GOT3 (cell line): ENCODE measurements at places on chromosomes 11 and 22.

- no peak for DNase-seq
Observed at GRCh38 chr11:62201376-62201775, 7.1 kb upstream of the SCGB2A1 start.

- no peak for DNase-seq
Observed at GRCh38 chr11:29017941-29018340, 909.8 kb downstream of the METTL15 start.

- no peak for DNase-seq
Observed at GRCh38 chr11:67372321-67372992, 941 bp downstream of the CLCF1 start.

DNA sequence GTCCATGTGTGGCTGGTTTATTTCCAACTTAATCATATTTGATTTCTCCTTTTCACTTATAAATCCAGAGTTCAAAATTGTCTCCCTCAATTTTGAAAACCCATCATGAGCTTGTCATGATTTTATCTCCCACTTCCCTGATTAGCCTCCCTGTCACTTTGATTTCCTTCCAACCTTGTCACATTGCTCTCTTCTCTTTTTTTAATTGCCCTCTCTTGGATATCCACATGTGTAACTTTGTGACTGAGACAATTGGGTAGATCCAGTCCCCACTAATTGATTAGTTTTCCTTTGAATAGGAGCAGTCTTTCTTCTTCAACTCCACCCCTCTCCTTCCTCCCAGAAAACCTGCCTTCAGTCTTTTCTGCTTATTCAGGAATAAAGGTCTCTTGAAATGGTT is 2.4 kb downstream of the TEF start:
- DNase-seq: no peak

GRCh38 chr22:46501701-46502100 is 35.7 kb downstream of the CELSR1 start:
- DNase-seq: no peak

- no peak for DNase-seq
Observed at GRCh38 chr11:10017911-10018310, 276.1 kb downstream of the SBF2 start.

- no peak for DNase-seq
Observed at GRCh38 chr11:112656772-112657428, 304.3 kb upstream of the NCAM1 start.

DNA sequence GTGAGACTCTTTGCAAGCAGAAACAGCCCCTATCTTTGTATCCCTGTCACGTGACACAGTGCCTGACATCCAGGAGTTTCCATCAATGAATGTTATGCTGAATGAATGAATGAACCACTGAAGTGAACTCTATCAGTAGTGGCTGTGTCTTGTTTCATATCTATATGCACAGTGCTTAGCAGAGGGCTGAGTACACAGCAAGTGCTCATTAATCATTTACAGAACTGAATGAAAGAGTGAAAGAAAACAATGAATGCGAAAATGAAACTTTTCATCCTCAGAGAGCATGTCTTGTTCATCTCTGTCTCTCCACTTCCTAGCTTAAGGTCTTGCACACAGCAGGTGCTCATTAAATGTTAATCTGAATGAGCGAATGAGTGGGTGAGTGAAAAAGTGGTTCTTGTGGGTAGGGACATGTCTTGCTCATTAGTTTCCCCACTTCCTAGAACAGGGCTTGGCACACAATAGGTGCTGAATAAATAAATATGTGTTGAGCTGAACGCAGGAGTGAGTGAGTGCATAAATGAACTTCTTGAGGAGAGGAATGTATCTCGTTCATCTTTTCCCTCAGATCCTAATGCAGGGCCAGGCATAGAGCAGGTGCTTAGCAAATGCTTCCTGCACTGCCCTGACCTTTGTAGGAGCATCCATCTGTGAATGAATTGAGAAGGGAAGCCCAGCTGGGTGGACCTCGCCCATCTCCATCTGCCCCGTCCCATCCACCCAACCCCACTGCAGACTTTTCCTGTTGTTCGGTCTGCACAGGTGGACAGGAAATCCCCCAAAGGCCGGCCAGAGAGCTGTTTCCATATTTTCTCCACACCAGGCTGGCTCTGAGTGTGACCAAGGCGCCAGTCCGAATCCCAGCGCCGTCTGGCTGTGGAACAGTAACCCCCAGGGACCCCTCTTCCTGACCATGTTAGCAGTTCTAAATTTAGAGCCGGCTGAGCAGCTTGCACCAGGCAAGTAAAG is 113.4 kb upstream of the CRYBB3 start:
- DNase-seq: no peak

DNA sequence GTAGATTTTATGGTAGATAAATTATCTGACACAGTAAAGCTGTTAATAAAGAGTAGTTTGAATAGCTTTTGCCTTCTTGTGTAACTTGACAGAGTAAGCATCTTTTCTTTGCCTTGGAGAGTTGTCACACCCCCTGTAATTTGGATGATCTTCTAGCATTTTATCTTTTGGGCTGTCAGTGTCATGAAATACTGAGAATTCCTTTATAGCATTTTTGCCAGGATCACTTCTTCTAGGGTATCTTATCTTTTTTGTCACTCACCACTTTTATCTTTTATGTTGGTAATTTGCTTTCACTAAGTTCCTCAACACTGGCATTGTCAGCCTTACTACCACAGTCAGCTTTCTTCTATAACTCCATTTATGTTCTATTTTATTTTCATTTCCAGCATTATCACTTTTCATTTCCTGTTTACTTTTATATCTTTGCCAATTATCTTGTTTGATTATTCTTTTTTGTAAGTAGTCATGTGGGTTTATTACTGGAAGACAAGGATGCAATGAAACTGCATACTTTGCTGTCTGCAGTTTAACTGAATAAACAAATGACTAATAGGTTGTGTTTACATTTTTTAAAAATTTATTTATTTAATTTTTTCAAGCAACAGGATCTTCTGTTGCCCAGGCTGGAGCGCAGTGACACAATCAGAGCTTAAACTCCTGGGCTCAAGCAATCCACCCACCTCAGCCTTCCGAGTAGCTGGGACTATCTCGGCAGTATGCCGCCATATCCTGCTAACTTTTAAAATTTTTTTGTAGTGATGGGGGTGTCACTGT is 28.1 kb upstream of the ACAT1 start:
- DNase-seq: no peak

DNA sequence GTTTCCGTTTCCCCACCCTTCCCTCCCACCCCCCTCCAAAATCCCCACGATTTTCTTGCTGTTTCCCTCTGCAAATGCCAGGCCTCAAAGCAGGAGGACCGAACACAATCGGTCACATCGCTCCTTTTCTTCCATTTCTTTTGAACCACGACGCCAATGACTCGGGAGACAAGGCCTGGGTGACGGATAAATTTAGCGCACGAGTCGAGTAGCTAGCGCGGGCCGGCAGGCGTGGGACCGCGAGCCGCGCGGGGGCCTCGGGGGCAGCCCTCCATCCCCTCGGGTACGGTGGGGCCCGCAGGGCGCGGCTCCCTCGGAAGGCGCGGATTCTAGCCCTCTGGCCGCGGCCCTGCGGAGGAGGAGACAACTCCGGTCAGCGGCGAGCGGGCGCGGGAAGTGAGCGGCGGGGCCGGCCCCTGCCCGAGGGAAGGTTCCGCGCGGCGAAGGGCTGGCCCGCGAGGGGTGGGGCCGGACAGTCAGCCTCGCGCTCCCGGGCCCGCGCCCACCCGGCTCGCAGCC is 414 bp downstream of the JOSD1 start:
- peak; percentile 38 for DNase-seq

DNA sequence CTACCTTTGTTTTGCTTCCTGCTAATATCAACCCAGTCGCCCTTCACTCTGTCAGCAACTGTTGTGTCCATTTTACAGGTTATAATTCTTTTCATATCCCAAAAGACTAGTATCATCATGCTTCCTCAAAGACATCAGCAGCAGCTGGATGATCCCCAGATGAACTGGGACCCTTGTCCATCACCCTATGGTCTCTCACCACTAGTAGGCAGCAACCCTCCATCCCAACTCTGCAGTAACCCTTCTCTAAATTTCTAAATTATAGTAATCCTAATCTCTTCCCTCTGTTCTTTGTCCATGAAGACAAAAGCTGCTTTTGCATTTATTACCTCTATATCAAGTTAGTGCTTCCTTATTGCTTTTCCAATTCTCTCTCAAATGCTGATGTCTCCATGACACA is 1025.8 kb downstream of the FAM181B start:
- DNase-seq: no peak

GRCh38 chr22:41350087-41350486 is 31.7 kb upstream of the TEF start:
- no peak for DNase-seq

DNA sequence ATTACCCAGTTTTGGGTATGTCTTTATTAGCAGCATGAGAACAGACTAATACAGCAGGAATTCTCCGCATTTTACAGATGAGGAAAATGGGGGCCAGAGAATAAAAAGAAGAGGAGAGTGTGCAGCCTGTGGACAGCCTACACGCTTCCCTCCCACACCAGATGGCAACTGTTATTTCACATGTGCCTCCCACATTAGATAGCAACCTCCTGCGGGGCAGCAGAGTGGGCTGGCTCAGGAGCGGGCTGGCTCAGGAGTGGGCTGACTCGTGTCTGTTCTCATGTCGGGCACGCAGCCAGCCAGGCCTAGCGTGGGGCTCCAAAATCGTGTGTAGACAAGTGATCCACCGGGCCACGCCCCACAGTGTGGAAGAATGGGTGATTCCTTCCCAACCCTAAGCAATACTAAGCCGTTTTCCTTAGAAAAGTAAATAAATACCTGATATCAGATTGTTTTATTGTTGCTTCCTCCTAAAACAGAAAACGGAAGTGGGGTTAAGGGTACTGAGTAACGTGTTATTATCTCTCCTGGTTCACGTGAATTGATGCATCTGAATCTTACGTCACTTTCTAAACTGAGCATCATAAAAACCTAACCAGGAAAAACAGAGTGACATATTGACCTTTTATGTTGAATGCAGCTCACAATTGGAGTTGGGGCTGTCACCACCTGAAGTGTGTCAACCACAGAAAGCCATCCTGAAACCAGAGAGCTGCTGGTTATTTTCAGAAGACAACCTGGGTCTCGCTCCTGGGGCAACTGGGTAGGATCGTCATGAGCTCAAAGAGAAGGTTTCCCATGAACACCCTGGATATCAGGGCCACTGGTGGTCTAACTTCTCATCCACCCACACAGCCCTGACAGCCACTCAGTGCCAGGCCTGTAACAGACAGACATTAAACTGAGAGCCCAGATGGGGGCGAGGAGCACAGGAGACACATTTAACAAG is 3.3 kb downstream of the TTLL1 start:
- no peak for DNase-seq

GRCh38 chr11:69190796-69191536 is 35.2 kb downstream of the SMIM38 start:
- DNase-seq: no peak

GRCh38 chr11:69372589-69373250 is 78.8 kb downstream of the MYEOV start:
- no peak for DNase-seq

DNA sequence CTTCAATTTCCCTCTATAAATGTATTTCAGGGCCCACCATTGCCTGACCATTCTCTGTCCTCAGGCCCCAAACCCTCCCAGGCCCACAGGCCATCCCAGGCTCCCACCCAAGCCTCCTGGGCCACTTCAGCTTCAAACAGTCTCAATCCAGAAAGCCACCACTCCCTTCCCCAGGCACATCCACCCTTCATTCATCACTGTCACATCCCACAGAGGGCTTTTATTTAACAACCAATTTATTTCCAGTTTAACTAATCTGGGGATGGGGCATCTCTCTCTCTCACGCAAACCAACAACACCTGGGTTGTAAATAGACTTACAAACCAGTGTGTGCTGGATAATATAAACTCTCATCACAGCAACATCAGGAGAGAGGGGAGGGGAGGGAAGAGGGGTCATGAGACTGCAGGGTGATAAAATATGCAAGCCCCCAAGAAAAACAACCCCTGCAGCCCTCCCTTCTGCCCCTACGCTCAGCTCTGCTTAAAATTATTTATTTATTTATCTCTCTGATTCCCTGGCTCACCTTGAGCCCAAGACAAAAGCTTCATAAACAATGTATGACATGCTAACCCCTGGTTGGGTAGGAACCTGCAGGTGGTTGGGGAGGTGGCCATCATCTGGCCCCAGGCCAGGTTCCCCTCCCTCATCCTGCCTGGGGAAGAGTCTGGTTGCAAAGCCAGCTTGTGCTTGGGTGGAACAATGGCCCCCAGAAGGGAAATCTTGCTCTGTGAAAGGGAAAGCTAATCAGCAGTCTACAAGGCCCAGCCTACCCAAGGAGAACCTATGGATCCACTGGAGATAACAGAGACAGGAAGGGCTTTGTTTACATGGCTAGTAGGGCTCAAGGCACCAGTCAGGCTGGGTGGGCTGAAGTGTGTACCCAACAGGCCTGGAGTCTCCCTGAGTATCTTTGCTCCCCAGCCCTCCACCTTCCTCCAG is 359.2 kb downstream of the BUD13 start:
- DNase-seq: no peak

DNA sequence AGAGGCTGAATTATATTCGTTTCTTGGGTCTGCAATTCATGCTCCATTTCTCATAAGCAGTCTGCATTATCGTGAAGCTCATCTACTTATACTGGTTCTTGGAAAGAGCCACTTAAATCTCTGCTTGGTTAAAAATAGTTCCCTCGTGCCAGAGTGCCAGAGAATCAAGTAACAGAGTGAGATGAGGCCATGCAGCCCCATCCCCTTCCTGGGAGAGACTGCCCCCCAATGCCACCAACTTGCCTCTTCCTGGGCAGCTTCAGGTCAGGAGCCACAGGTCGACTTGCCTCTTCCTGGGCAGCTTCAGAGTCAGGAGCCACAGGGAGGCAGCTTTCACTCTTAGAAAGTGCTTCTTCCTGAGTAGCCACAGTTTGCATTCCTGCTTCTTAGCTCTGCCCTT is 223.9 kb upstream of the ZBED5 start:
- no peak for DNase-seq

DNA sequence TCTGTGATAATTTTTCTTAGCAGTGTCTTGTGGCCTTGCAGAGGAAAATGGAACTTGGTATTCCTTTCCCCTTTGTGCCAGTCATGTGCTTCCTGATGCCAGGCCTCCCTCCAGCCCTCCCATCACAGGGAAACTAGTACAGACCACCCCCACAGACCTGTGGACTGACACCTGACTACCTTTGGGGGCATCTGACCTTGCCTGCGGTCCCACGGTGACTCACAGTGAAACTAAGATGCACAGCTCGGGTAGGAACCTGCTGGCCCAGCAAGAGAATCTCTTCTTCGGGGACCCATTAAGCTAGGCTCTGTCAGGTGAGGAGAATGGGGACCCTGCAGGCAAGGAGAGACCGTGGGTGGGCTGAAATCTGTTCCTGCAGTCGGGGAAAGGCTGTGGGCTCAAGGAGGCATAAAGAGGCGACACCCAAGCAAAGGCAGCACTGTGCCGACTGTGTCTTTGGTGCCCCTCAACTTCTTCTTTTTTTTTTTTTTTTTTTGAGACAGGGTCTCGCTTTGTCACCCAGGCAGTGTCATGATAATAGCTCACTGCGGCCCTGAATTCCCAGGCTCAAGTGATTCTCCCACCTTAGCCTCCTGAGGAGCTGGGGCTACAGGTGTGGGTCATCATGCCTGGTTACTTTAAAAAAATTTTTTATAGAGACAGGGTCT is 20.8 kb upstream of the PEX26 start:
- no peak for DNase-seq

DNA sequence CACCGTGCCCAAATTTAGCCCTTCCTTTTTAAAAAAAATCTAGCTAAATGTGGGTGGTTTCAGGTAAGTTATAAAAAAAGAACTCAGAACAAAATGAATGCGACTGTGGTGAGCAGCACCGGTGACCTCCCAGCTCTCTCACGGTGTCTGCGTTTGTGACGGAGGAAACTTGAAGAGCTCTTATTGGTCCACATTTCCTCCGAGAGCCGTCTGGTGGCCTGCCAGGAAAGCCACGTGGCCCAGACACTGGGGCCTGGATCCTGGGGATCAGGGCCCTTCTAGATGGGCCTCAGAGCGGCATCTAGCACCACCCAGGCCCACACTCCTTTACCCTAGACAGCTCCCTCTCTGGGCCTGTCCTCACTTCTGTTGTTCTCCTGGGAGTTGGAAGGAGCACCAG is 39.5 kb downstream of the B3GAT1 start:
- no peak for DNase-seq
